ENCODE measurements at places on chromosomes 3 and 15.

GRCh38 chr3:171388527-171388926 is 71.7 kb downstream of the TNIK start:
- no peaks in the 10 kb centered on the region for H3K36me3 ChIP-seq
- no peak for DNase-seq
- no peaks in the 10 kb centered on the region for H3K27me3 ChIP-seq
- H3K27ac ChIP-seq: no peak overlapping the region
- peaks cover 9% of the 10 kb centered on the region for H3K4me1 ChIP-seq

GRCh38 chr3:130907500-130907899 is 13.6 kb downstream of the ATP2C1 start:
- no peak for DNase-seq
- H3K4me3 ChIP-seq: no peak overlapping the region
- H3K27me3 ChIP-seq: no peaks in the 10 kb centered on the region
- H3K27ac ChIP-seq: no peak overlapping the region
- H3K36me3 ChIP-seq: no peaks in the 10 kb centered on the region
- H3K4me1 ChIP-seq: peaks cover 20% of the 10 kb centered on the region

DNA sequence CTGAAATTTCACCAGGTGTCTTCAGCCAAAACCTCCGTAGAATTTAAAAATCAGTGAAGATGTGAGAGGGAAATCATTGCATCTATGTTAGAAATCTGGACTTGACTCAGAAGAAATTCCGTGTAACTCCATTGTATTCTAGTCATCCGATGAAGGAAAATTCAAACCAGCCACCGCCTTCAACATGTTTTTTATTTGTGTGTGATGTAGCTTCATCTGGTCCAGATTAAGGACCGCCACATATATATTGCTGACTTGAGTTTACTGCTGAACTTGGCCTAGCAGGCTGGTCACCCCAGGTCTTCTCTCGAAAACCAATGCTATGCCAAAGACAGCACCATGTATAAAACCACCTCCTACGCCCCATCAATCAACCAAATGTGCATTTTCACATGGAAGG is 120.9 kb downstream of the FOXP1 start:
- peak overlapping the region; percentile 87 for H3K27ac ChIP-seq
- no peaks in the 10 kb centered on the region for H3K27me3 ChIP-seq
- H3K36me3 ChIP-seq: no peaks in the 10 kb centered on the region

- H3K4me1 ChIP-seq: peaks cover 6% of the 10 kb centered on the region
- DNase-seq: no peak
Measured at GRCh38 chr3:4495294-4496086, 2.3 kb downstream of the ITPR1 start.
